ENCODE measurements at places on chromosomes 12 and 14.

DNA sequence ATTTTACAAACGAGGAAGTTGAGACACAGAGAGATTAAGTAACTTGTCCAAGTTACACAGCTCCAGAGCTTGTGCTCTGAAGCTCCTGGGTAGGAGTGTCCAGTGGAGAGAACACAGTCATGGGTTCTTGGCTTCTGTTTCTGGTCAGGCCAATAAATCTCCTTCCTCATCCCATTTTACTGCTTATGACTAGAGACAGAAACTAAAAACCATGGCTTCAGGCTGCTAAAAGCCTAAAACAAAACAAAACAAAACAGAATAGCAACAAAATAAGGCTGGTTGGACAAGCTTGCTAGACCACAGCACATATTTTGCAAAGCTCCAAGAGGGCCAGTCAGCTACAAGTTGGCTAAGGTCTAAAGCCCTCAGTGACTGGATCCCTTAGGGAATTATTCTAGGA, 49.8 kb downstream of the PTGER2 start:
- no peak for DNase-seq

DNA sequence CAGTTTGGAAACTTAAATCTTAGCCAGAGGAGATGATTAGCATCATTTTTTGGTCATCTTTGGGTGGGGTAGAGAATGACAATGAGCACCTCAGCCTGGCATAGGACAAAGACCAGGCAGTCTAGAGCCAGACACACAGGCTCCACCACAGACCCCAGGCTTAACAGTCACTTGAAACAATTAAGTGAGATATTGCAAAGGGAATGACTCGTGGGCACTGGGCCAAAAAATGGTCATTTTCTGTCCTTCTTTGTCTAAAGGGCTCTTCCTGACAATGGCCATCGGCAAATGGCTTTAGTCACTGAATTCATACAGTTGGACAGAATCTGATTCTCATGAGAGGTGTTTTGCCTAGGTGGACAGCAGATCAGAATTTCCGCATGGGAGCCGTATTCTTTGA, 78.0 kb upstream of the DICER1 start:
- no peak for DNase-seq

GRCh38 chr14:80978403-80978802, 23.0 kb downstream of the TSHR start:
- no peak for DNase-seq

DNA sequence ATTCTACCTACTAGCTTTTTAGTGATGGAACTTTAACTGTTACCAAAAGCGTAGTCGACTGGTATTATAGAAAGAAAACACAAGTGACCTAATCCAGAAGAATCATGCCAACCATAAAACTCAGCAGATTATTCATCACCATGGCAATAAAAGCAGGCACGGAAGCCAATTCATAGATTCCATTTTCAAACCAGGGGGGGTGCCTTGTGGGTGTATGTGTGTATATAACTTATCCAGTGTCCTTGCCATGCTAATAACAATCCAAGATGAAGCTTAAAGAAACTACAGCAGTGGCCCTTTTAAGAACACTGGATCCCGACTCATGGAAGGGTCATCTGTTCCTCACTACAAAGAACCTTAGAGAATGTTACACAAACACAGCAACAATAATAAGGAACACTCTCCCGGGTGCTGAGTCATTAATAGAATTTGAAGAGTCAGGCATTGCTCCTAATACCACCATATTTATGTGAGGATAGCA, 61.0 kb downstream of the EPS8 start:
- DNase-seq: no peak

- DNase-seq: no peak
These were observed 2.7 kb upstream of the RABGGTA start for GRCh38 chr14:24274101-24274543.

- DNase-seq: no peak
These were observed 36.6 kb downstream of the GPR135 start for GRCh38 chr14:59428581-59429012.

DNA sequence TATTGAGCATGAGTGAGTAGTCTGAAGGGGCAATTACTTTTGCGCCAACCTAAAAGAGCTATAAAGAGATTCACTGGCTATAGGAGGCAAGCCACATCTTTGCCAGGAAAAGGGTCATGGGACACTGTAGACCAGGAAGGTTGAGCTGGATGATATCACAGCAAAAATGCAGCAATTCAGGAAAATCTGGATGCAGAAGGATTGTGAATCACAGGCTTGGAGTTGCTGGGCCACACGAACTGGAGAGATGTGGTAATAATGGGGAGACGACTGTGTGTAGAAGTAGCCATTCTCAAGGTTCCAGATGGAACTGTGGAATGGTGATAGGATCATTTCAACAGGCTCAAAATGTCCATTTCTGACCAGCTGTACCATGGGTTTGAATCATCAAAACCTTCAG, 151.4 kb upstream of the DAAM1 start:
- no peak for DNase-seq

GRCh38 chr12:71958056-71958455, 19.4 kb downstream of the TPH2 start:
- DNase-seq: no peak

DNA sequence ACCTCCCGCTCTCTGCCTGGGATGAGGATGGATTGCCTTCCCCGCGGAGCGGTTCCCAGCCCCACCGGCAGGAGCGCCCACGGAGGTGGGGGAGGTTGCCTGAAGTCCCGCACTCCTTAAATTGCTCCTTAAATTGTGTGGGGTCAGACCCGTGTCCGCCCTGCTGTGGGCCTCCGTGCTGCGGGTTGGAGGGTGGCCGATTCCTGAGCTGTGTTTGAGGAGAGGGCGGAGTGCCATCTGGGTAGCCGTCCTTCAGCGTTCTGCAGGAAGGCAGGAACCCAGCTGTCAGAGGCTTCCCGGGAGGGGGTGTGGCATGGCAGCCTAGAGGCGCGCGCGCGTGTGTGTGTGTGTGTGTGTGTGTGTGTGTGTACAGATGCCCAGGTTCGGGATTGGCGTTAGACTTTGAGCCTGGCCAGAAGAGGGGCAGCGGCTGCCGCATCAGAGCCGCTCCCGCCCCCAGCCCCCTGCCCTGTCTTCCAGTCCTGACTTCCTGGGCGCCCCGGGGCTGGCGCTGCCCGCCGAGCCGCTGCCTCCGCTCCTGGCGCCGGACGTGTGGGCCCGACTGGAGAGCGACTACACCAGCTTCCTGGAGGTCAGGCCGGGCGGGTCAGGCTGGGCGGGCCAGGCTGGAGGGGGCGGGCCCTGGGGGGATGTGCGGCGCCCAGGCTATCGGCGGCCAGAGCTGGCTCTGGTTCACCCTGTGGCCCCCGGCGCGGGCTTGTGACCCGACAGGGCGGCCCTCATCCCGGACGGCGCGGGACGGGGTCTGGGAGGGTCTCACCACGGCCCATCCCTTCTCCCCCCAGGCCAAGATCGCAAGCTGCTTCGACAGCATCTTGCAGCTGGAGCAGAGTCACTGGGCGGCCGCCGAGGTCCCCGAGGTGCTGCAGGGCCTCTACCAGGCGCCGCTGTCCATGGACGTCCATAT, 9.2 kb downstream of the EXOC3L4 start:
- DNase-seq: peak; percentile 78

- no peak for DNase-seq
These were observed 8.4 kb downstream of the TRMT61A start for GRCh38 chr14:103537175-103537990.

DNA sequence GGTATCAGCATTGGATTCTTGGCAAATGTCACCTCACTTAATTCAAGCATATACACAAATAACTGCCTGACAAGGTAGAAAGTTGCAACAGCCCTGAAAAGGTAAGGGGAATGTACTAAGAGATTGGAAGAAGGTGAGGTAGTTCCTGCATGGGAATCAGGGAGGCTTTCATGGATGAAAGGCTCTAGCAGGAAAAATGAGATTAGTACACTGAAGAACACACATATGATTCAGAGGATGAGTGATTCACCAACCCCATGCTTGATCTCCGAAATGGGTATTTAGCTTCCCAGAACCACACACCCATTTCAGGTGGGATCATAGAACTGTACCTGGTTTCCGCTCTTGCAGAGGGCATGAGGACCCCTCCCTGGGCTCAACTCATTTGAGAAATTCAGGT, 65.8 kb downstream of the PAH start:
- DNase-seq: no peak

DNA sequence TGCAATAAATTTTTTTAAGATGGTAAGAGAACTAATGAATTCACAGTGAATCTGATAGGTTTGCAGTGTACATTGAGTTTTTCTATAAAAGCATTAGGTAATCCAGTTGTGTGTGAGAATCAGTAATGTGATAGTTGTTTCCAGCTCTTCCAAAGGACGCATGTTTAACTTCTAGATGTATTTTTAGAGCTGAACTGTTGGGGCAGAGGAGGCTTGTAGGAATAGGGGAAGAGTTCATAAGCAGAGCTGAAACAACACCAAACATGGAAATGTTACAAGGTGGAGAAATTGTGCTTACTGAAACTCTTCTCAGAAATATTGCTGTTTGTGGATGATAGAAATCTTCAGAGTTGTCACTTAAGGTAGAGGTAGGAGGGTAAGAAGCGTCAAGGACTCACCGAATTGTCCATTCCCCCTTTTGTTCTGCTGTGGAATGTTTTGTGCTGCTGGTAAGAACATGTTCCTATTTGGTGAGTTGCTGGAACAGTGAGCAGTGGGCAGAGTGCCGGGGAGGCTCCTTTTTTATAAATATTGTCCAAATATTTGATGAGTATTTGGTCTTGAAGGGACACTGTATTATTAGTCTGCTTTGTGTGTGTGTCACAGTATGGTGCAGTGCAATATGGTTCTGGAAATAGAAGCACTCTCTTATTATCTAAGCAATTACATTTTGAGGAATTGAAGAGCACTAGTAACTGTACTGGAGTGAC, 76.7 kb downstream of the ANO6 start:
- DNase-seq: no peak

DNA sequence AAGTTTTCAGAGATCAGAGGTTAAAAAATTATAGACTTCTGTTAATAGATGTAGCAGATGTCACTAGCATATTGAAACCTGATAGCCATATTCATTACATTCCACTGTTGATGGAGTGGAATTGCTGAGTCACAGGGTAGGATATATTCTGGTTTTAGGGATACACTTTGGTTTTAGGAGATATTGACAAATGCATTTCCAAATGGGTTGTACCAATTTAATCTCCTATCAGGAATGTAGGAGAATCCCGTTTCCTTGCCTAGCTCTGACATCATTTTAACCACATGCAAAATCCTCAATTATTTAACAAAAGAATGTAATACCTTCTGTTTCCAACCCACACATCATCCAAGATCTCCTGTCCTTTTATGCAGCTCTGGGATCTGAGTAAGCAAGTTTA, 30.7 kb upstream of the ESR2 start:
- DNase-seq: no peak

DNA sequence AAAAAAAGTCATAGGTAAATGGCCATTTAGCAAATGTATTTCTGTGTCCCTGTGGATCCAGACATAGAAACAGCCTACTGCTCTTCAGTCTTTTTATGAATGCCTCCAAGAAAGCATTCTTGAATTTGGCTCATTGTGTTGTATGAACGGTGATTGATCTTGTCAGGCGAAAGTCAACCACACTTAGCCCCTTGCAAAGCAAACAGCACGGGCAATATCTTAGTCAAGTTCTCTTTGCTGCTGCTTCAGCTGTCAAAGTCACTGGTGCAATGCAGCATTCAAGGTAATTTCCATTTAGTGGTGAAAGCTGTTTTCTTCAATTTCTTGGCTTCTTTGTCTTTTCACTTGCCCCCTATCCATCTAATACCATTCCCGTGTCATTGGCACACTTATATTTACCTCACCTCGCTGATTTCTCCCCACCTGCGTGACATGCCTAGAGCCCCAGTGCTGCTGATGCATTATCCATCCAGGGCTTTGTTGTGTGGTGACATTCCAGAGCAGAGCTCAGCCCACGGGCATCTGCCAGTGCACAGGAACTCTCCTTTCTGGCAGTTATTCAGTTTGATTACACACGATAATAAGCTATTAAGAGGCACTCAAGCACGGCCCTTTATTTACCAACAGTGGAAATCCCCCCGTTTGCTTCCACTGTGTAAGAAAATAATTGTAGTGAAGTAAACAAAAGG, 362.3 kb upstream of the NOVA1 start:
- DNase-seq: no peak

DNA sequence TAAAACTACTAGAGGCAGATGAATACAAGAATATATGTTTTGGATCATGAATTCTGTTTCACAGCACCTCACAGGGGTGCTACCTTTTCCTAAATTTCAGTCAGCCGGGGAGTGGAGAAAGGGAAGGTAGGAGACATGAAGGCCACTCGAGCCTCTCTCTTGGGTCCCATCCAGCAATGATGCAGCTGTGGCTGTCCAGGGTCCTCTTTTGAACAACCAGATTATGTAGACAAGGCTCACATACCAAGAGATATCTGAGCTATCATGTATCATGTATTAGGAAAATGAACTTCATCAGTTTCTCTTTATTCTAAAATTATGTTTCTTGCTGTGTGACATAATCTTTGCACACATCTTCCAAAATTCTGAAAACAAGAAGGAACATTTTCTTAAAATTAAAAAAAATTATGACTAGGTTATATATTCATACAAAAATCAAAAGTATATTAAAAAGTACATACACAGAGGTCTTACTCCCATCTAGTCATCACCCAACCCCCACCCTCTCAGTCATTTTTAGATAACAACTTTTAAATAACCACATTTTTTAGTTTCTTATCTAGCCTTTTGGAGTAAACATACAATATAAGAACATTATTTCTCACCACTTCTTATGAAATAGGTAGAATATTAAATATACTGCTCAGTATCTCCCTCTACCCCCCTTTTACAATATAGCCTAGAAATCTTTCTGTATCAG, 88.7 kb downstream of the ACADS start:
- DNase-seq: no peak

DNA sequence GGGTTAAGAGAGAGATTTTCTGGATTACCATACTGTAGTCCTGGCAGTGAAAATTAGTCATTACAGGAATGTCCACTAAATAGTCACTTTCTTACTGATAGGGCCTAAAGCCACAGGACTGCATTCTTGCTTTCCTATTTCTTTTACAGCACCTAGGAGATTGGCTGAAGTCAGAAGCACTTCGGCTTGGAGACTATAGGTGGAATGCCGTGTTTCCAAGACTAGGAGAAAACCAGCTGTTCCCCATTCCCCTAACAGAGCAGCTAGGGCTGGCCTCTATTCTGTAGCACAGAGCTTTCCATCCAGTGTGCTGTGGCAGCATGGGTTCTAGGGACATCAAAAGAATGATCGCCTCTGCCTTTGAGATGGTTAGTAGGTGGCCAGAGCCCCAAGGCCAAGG, 15.1 kb downstream of the PIGH start:
- no peak for DNase-seq

GRCh38 chr14:47539031-47539461, 136.4 kb downstream of the MDGA2 start:
- DNase-seq: peak; percentile 47

Measured in ecto neural progenitor cell (in vitro differentiated cells).